ENCODE measurements at places on chromosomes 6 and 20.

GRCh38 chr6:113650610-113650979 lies 206.6 kb upstream of the MARCKS start:
- no peak for DNase-seq

DNA sequence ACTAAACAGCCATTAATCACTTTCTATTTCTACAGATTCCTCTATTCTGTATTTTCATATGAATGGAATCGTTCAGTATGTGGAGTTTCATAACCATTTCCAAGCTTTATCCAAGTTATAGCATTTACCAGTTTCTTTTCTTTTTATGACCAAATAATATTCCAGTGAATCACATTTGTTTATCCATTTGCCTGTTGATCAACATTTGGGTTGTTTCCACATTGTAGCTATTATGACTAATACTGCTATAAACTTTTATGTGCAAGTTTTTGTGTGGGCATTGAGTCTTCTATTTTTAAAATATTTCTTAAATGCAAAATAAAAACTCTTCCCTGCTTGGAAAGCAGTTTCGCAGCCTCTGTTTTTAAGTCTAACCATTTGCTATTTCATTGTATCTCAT lies 336.4 kb upstream of the OPRM1 start:
- DNase-seq = no peak

GRCh38 chr20:40941133-40941610 lies 87.5 kb upstream of the TOP1 start:
- DNase-seq = no peak

DNA sequence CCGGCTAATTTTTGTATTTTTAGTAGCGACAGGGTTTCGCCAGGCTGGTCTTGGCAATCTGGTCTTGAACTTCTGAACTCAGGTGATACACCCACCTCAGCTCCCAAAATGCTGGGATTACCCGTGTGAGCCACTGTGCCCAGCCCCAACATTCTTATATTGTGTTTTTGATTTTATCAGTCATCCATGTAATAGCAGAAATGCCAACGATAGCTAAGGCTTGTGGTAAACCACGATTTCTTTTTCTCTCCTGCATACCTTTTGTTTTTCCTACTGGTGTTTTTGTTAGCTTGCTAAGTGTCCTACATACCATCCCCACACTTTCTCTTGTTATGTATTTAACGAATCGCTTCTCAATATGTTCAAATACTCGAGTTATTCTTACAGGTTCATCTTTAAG lies 12.1 kb downstream of the PHACTR2 start:
- no peak for DNase-seq

DNA sequence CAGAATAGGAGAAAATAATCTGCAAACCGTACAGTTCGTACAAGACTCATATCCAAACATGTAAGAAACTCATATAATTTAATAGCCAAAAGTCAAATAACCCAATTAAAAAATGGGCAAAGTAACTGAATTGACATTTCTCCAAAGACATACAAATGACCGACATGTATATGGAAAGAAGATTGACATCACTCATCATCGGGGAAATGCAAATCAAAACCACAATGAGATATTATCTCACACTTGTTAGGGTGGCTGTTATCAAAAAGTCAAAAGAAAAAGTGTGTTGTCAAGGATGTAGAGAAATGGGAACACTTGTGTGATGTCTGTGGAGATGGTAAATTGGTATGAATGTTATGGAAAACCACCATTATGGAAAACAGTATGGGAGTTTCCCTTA lies 70.5 kb upstream of the STXBP5 start:
- DNase-seq = no peak

DNA sequence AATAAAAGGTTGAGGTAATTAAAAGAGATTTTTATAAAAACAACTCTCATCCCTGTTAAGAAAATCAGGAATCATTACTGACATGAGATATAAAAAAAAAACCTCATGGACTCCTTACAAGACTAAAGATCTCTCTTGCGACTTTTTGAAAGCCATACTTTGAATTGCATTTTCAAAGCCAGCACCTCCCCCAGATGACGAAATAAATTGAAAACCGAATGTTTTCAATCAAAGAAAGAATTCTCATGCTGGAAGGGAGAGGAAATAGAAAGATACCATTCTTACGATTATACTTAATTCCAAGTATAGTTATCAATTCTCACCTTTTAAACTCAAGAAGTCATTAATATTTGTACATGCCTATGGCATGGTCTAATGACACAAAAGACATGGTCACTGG lies 452.3 kb downstream of the GJA1 start:
- DNase-seq = no peak

- no peak for DNase-seq
Observed at GRCh38 chr6:111069382-111070104, 17.8 kb upstream of the SLC16A10 start.

DNA sequence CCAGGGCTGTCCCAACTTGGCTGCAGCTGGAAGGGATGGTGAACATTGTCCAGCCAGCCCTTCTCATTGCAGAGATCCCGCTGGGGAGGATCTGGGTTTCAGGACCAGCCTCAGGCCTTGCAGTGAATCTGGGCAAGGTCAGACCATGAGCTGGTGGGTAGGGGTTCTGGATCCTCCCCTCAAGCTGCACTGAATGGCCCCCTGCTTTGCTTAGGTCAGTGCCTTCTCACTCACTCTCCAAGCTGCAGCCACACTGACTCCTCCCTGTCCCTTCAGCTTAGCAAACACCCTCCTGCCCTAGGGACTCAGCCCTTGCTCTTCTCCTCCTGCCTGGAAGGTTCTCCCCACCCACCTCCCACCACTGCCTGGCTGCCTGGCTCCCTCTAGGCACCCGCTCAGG lies 95.3 kb upstream of the KCNG1 start:
- no peak for DNase-seq

- no peak for DNase-seq
Observed at GRCh38 chr6:149840345-149841075, 23.6 kb downstream of the LRP11 start.

DNA sequence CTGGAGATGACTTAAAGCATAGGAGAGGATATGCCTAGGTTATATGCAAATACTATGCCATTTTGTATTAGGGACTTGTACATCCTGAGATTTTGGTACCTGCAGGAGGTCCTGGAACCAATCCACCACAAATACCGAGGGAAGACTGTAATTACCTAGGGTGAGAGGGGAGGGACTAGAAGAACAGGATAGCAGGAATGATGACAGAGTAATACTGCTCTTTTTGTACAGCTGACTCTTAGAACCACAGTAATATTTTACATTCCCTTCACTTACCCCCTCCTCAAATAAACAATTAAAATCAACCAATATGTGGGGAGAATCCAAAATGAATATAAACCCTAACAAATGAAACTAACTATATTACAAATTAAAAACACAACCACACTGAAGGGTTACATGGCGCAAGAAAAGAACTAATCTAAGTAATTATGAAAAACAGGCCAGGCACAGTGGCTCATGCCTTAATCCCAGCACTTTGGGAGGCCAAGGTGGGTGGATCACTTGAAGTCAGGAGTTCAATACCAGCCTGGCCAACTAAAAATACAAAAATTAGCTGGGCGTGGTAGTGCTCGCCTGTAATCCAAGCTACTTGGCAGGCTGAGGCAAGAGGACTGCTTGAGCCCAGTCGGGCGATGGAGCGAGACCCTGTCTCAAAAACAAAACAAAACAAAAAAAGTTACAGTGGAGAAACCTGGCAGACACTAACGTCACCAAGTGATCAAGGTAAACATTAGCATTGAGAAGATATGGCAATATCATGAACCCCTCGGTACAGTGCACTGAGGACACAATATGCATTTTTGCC lies 37.1 kb downstream of the MAP1LC3A start:
- DNase-seq = no peak

DNA sequence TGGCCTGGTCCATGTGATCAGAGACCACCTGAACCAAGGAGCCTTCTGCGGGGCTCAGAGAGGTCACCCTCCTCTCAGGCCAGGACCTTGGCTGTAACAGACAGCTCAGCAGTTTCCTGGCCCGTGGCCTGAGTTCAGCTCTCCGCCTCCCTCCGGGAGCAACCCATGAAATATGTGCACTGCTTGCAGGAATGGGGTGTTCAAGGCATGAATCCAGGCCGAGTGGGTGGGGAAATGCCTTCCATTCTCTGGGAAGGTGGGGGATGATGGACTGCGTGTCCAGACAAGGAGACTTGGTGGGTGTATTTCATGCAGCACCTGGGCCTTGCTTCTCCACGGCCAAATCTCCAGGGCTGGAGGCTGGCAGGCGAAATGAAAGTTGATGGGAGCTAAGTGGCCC lies 46.0 kb downstream of the SIRPA start:
- no peak for DNase-seq

DNA sequence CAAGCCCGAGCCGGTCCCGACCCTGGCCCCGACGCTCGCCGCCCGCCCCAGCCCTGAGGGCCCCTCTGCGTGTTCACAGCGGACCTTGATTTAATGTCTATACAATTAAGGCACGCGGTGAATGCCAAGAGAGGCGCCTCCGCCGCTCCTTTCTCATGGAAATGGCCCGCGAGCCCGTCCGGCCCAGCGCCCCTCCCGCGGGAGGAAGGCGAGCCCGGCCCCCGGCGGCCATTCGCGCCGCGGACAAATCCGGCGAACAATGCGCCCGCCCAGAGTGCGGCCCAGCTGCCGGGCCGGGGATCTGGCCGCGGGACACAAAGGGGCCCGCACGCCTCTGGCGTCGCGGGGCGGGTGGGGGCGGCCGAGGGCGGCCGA lies 37.5 kb downstream of the YTHDF1 start:
- no peak for DNase-seq

DNA sequence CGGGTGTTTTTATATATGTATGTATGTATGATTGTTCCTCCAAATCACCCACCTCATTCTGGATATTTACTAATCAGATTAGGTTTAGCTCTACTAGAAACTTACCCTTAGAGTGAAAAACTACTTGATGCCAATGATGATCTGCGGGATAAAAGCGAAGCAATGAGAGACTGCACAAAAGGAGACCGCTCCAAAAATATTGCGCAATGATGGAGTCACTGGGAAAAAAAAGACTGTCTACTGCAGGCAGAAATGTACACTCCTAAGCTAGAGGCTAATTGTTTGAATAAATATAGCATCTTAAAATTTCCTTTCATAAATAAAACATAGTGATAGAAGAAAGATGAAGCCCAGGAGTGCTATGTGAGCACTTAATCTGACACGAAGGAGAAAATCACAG lies 7.3 kb downstream of the RAB32 start:
- DNase-seq = no peak

GRCh38 chr6:99530627-99531026 lies 15.4 kb upstream of the USP45 start:
- DNase-seq = no peak

GRCh38 chr20:10711903-10712451 lies 38.2 kb upstream of the JAG1 start:
- no peak for DNase-seq

DNA sequence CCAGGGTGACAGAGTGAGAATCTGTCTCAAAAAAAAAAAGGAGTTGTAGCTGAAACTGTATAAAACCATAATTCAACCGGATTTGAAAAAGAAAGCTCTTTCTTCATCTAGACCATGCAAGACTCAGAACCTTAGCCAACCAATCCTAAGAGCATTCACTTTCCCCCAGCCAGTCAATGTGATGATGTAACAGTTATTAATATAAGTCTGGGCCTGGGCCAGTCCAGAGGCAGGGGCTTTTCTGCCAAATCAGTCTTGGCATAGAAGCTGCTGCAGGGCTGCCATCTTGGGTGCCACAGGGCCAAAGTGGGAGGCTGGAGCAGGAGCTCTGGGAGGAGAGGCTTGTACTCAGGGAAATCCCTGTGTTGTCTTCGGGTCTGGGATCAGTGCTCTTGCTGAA lies 288.4 kb downstream of the CLIC5 start:
- no peak for DNase-seq

GRCh38 chr6:142378138-142378875 lies 76.5 kb downstream of the ADGRG6 start:
- no peak for DNase-seq

DNA sequence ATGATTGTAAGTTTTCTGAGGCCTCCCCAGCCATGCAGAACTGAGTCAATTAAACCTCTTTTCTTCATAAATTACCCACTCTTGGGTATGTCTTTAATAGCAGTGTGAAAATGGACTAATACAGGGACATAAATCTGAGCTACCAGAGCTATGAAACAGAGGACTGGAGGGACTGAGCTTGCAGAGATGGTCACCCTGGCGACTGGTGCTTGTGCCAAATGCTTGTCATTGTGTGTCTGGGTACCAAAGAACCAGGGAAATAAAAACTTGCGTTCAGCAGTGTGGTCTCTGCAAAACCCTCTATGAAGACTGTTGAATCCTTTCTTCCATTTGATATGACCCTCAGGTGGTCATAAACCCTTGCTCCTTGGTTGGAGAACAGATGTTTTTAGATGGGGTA lies 105.1 kb upstream of the PRL start:
- no peak for DNase-seq

DNA sequence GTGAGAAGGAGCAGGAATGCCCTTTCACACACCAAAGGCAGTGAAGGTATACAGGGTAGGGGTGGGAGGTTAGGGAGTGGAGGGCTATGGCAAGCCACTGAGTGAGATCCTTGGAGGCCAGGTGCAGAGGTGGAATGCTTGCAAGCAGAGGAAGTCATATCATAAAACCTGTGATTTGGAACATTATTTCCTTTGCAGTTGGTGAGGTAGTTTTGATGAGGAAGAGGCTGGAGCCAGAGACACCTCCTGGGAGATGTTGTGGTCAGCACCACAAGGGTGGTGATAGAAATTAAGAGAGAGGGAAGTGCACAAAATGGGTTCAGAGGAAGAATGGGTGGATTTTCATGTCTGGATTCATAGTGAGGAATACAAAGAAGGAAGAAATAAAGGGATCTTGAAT lies 73.0 kb downstream of the PLCB4 start:
- no peak for DNase-seq

- DNase-seq = no peak
Observed at GRCh38 chr20:46246559-46246958, 61.7 kb downstream of the CDH22 start.

DNA sequence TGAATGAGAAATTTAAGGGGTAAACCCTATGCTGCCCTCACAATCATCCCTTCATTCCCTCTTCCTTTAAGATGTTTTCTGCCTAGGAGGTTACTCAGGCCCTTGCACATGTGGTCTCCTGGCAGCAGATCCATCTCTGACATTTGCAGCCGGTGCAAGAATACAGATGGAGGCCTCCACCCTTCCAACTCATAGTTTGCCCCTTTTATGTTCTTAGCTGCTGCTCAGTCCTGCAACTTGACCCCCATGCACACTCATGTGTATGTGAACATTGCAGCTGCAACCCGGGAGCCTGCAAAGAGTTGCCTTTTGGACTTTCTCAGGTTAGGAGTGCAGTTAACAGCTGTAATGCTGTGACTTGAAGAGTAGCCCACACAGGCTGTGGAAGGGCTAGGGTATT lies 131.9 kb upstream of the SGK1 start:
- no peak for DNase-seq

DNA sequence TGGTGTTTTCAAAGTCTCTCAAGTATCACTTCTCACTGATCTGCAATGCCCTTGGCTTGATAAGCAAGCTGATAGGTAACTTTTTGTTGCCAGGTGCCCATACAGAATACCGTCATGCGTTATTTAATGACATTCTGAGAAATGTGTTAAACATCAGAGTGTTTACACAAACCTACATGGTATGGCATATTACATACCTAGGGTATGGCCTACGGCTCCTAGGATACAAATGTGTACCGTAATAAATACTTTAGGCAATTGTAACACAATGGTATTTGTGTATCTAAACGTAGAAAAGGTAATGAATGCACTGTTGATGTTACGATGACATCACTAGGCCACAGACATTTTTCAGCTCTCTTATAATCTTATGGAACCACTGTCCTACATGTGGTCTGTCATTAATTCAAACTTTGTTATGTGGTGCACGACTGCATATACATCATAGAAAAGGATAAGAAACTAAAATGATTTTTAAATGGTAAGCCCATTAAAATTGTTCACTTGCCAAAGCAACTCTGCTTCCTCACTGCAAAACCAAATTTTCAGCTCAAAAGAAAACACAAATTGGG lies 35.7 kb downstream of the CSNK2A1 start:
- DNase-seq = no peak

Measured in T1000 (cell line).